ENCODE measurements at places on chromosomes 4 and X. TPM values are rescaled to one million over a fixed set of nuclear protein-coding genes. Genes with fewer than 3 reads are reported as not detected.
A peak's percentile ranks its signal among the peaks of the same experiment; 100 is the strongest.

Gene APOOL
- polyA plus RNA-seq, result 24.4 TPM

Gene PALLD
- polyA plus RNA-seq, result 194 TPM

Gene NKRF
- 18.4 TPM for polyA plus RNA-seq

Gene TAF7L
- 0.62 TPM for polyA plus RNA-seq

DNA sequence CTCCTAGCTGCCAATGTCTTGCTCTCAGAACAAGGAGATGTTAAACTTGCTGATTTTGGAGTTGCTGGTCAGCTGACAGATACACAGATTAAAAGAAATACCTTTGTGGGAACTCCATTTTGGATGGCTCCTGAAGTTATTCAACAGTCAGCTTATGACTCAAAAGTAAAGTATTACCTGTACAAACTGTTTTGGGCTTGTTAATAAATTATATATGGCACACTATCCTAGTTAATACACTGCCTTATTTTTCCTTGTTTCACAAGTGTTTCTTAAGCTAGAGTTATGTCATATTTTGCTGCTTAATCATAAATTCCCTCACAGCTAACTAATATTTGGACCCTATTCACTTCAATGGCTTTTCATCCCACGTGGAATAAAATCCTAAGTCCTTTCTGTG lies 45.3 kb downstream of the STK26 start:
- no peak for DNase-seq

GRCh38 chr4:157219711-157220370 lies 687 bp upstream of the GRIA2 start:
- no peak for DNase-seq

DNA sequence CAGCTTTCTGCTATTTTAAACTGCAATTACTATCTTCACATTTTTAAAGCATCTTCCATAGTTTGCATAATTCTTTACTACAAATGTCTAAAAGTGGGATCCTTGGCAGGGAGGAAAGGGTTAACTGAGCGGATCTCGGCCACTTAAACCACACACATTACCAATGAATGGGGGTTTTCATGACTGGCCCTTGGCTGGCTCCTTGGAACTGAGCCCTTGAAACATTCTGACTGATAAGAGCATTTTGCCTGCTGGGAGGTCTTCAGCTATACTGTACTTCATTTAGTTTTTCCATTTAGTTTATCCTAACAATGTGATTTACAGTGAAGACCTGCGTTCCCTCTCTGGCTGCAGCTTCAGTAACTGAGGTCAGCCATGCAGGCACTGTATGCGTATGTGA lies 31.7 kb upstream of the MFAP3L start:
- no peak for DNase-seq

GRCh38 chr4:20627866-20628265 lies 72.4 kb upstream of the PACRGL start:
- no peak for DNase-seq

DNA sequence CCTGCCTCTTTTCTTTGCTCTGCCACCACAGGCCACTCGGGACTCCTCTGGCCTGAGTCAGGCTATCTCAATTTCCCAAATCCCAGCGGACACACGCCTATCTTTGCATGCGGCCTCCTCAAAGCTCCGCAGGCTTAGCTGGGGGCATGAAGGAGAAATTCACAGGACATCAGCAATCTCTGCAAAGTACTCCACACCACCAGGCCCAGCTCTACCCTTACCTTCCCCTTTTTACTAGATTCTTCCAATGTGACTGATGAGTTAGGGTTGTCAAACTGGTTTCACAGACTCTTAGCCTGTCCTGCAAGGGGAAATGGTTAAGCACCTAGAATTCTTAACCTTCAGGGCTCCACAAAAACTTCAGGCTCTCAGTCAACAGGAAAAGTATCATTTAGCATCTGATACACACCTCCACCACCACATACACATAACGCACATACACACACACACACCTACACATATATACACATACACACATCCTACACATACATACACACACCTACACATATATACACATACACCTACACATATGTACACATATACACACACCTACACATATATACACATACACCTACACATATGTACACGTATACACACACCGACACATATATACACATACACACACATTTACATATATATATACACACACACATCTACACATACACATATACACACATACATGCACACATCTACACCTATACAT lies 349.1 kb downstream of the ANK2 start:
- DNase-seq, result no peak

- peak; percentile 46 for DNase-seq
Observed at GRCh38 chr4:11232015-11232414, 196.7 kb downstream of the HS3ST1 start.

GRCh38 chrX:791479-792034 lies 161.0 kb downstream of the SHOX start:
- no peak for DNase-seq

GRCh38 chr4:99471349-99471748 lies 36.2 kb upstream of the ADH7 start:
- no peak for DNase-seq

DNA sequence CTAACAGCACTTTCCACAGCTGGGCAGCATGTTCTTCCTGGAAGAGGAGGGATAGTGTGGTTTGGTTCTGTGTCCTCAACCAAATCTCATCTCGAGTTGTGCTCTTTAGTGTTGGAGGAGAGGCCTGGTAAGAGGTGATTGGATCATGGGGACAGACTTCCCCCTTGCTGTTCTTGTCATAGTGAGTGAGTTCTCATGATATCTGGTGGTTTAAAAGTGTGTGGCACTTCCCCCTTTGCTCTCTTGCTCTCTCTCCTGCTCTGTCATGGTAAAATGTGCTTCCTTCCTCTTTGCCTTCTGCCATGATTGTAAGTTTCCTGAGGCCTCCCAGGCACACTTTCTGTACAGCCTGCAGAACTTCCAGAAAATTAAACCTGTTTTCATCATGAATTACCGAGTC lies 133.7 kb upstream of the NDP start:
- no peak for DNase-seq
